ENCODE measurements at places on chromosomes 2 and 18. TPM values are rescaled to one million over a fixed set of nuclear protein-coding genes. Genes with fewer than 3 reads are reported as not detected.

Gene ALPP
- total RNA-seq: not detected

- DNase-seq: no peak
These were observed 27.1 kb upstream of the FZD5 start for GRCh38 chr2:207796585-207797350.

DNA sequence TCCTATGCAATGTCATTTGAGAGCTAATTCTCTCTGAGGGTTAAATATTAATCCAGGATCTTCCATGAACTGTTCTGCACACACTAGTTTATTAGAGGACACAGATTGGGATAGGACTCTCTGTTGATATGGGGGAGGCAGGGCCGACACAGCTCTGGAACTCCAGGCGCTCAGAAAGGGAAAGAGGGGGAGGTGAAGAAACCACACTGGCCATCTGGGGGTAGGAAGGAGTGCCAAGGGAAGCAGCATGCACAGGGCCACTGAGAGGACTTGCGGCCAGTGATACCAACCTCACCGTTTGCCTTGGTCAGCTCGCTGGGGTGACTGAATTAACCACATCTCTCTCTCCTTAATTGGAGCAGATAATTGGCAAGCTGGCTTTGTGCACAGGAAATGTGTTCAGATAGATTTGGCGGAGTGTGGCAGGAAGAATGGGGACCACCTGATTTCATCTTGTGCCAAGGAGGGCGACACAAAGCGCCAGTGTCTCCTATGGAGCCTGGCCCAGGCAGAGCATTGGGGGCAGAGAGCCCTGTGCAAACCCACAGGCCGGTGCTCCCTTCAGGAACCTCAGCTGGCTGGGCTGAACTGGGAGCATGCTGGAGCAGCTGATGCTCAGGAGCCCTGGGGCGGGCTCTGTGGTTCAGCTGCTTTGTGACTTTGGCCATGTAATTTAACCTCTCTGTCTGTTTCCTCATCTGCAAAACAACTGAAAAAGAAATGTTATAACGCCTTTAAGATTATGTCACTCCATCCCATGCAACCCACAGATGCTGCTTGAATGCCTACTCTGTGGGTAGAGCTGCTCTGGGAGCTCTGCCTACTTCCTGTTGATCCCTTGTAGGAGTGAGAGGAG is 114.7 kb upstream of the STON1 start:
- no peak for DNase-seq

- no peak for DNase-seq
These were observed 693 bp upstream of the PDK1 start for GRCh38 chr2:172555272-172555521.

Measured in CD8-positive, alpha-beta memory T cell (primary cell).